ENCODE measurements at places on chromosomes 6 and 20.

- DNase-seq, result no peak
These were observed 58.0 kb downstream of the PREP start for GRCh38 chr6:105344881-105345370.

DNA sequence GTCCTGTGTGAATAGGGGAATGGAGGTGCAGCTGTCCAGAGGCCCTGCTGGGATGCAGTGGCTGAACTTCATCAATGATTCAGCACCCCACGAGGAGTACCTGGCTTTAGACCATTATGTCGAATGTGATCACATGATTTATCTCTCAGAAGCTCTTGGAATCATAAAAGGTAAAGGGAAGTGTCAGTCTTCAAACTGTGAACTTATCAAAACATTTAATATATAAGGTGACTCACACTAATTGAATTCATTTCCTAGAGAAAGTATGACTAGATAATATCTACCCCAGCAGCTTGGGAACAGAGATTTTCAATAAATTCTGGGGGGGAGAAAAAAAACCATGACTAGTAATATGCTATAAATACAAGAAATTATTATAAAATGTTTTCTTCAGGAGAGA, 29.5 kb downstream of the ALDH8A1 start:
- DNase-seq, result no peak

DNA sequence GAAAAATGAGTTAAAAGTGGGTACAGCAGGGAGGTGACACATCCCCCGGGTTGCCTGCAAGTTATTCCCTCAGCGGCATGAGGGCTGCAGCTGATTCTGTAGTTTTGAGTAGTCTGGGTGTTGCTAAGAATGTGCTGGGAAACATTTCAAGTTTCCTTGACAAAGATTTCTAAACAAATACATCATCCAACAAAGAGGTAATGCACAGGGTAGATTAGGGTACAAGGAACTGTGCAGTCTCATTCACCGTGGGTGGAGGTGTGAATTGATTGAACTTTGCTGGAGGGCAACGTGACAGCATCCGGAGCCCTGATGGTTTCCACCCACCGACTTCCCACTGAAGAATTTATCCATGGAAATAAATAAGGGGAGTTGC, 21.8 kb downstream of the CASS4 start:
- no peak for DNase-seq

DNA sequence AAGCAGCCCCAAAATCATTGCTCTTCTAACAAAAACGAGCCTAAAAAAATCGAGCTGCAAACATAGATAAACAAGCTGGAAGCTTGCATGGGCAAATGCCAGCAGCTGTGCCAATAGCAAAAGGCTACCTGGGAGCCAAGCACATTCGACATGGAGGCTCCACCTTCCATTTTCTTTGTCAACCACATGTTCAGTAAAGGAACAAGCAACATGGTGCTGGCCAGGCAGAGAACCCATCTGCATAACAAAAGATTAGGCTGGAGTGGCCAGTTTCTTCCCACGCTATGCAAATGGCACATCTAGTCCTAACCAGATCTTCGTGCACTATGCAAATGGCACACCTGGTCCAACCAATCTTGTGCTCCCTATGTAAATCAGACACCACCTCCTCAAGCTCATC, 110.5 kb downstream of the KIF16B start:
- DNase-seq, result no peak

GRCh38 chr6:108592371-108593337, 31.9 kb downstream of the FOXO3 start:
- peak; percentile 32 for DNase-seq

DNA sequence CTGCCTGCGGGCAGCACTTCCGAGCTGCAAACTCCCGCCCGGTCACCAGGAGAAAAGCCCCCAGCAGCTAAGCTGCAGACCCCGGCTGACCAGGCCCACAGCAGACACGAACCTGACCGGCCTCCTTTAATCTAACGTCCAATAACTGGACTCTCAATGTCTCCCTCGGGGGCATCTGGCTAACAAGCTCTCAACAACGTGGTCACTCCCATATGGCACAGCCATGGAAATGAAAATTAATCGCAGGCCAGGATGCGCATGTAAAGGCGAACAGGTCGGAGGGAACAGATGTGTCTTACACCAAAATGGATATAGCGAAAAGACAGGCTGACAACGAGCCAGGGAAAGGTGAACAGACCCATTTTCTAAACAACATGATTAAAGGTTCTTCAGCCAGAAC, 44.4 kb upstream of the SMOC2 start:
- DNase-seq, result no peak

- no peak for DNase-seq
These were observed 989 bp downstream of the FITM2 start for GRCh38 chr20:44309763-44310663.

DNA sequence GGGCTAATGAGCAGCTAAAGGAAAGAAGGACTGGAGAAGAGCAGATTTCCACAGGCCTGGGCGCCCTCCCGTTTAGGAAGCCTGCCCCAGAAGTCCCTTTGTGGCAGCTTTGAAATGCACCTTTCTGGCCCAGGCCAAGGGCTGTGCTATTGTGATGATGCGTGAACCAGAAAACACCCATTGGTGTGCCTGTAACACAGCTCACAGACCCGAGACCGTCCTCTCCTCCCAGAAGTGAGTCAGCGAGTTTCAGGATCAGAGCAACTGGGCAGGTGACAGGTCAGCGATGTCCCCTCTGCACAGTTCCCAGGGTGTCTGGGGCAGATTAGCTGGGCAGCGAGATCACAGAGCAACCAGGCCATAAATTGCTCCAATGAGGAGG, 71.9 kb upstream of the SULF2 start:
- DNase-seq, result no peak

DNA sequence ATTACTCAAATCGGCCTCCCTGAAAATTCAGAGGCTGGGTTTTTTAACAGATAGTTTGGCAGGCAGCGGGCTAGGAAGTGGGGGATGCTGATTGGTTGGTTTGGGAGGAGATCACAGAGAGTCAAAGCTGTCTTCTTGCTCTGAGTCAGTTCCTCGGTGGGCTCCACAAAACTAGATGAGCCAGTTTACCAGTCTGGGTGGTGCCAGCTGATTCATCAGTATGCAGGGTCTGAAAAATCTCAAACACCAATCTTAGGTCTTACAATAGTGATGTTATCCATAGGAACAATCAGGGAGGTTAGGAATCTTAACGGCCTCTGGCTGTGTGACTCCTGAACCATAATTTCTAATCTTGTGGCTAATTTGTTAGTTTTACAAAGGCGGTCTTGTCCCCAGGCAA, 190.7 kb downstream of the C6orf118 start:
- DNase-seq, result no peak

- no peak for DNase-seq
These were observed 14.4 kb downstream of the GSS start for GRCh38 chr20:34941226-34941625.

DNA sequence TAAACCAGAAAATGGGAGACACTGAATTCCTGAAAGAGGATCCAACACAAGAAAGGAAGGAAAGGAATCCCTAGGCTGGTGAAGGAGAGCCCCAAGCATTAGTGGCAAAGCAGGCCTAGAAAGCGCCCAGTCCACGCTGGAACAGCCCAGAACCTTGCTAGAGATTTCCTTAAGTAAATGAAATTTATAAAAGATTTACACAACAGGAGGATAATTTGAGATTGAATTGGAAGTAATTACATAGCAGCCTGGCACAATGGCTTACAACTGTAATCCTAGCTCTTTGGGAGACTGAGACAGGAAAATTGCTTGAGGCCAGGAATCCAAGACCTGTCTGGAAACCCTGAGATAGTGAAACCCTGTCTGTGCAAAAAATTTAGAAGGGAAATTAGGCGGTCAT, 26.8 kb upstream of the C20orf144 start:
- DNase-seq, result no peak

DNA sequence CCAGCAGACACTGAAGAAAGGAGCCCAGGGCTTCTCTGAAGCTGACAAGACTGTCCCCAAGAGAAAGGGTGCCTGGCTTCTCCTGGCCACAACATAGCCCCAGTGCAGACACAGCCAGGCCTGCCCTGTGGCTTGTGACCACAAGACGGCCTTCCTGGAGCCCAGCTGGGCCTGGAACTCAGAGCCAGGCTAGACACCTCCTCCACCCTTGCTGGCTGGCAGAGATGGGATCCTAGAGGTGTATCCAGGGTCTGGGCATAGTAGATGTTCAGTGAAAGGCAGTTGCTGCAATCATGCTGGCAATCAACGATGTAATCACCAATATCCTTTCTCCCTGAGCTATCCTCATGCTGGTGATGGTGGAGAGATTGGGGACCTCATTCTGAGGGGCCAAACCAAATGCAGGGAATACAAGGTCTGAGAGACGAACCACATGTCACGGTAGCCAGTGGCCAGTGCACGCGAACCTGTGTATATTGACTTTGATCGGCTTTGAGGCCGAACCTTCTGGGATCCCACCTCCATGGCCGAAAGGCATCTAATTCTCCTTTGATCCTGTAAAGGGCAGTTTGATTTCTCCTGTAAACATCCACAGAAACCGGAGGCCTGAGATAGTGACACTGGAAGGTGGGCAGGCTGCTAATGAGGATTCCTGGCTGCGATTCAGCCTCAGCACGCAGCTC, 115.2 kb downstream of the PSMB1 start:
- DNase-seq, result no peak

DNA sequence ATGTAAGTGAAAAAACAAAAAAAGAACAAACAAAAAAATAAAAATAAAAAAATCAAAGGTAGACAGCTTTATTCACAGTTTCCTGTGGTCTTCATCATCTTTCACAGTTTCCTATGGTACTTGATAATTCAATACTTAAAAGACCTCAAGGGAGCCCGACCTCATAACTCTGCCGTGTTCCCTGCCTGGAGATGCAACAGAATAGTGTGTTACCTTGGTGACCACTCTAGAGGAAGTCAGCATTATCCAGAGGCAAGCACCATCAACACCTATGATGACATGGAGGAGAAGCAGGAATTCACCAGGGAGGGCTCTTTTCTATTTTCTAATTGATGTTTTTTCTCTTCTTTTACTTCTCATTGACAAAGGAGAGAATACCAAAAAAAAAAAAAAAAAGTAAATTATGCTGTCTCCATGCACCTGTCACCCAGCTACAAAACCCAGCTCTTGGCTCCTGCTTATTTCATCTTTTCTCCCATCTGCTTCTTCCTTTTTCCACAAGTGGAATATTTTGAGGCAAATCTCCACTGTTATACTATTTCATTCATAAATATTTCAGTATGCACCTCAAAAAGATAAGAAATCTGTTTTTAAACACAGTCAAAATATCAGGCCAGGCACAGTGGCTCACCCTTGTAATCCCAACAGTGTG, 95.8 kb upstream of the STXBP5 start:
- no peak for DNase-seq

GRCh38 chr6:93550551-93551276, 131.4 kb upstream of the EPHA7 start:
- no peak for DNase-seq

GRCh38 chr6:135823851-135824250, 27.6 kb upstream of the PDE7B start:
- DNase-seq, result no peak

DNA sequence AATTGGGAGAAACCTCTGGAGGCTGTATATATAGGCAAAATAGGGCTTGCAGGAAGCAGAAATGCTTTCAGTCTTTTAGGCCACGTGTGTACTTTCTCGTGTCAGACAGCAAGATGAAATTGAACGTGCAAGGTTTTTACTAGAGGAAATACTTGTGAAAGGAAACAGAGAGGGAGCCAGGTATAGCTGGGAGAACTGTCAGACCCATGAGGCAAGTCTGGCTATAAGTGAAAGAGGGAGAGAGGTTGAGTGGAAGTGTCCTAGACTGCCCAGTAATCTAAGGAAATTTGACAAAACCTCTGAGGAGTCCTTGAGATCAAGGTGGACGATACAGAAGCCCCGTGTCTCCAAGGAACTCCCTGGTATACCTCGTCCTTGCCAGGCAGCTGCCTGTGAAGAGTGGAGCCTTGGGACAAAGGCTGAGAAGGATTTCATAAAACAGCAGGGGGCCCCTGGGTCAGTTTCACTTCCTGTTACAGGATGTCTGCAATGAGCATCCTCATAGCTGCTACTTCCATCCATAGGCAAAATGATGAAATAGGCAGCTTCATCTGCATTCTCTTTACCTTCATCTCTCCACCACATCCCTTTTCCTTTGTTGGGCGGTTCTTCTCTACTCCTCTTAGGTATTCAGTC, 114.4 kb upstream of the MAP3K7 start:
- DNase-seq, result no peak

- DNase-seq, result no peak
These were observed 95.2 kb upstream of the CST7 start for GRCh38 chr20:24853916-24854315.

GRCh38 chr6:66568271-66568670, 861.2 kb upstream of the EYS start:
- no peak for DNase-seq

GRCh38 chr20:46332373-46333160, 24.3 kb upstream of the CDH22 start:
- DNase-seq, result no peak

GRCh38 chr6:155341130-155341828, 27.0 kb upstream of the TFB1M start:
- no peak for DNase-seq

- no peak for DNase-seq
These were observed 34.7 kb downstream of the TAF4 start for GRCh38 chr20:62030834-62031434.

DNA sequence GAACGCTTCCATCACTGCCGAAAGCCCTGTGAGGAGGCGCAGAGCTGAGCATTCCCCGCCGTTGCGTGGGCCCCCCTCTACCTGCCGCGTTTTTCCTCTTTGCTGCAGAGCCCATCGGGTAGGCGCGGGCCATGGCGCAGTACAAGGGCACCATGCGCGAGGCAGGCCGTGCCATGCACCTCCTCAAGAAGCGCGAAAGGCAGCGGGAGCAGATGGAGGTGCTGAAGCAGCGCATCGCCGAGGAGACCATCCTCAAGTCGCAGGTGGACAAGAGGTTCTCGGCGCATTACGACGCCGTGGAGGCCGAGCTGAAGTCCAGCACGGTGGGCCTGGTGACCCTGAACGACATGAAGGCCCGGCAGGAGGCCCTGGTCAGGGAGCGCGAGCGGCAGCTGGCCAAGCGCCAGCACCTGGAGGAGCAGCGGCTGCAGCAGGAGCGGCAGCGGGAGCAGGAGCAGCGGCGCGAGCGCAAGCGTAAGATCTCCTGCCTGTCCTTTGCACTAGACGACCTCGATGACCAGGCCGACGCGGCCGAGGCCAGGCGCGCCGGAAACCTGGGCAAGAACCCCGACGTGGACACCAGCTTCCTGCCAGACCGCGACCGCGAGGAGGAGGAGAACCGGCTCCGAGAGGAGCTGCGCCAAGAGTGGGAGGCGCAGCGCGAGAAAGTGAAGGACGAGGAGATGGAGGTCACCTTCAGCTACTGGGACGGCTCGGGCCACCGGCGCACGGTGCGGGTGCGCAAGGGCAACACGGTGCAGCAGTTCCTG, 693 bp downstream of the FAM50B start:
- DNase-seq, result no peak

GRCh38 chr6:29764422-29765196, 41.4 kb downstream of the HLA-F start:
- DNase-seq, result no peak

Data from stimulated activated CD8-positive, alpha-beta memory T cell treated with anti-CD3 and anti-CD28 coated beads, Interleukin-7, amount 100 ng/mL, for 1 hour (primary cell).